Choroid plexus epithelial cell (primary cell): ENCODE measurements at places on chromosomes 4 and X.

- peak; percentile 7 for DNase-seq
These were observed 370.3 kb upstream of the SMIM31 start for GRCh38 chr4:164383358-164384220.

DNA sequence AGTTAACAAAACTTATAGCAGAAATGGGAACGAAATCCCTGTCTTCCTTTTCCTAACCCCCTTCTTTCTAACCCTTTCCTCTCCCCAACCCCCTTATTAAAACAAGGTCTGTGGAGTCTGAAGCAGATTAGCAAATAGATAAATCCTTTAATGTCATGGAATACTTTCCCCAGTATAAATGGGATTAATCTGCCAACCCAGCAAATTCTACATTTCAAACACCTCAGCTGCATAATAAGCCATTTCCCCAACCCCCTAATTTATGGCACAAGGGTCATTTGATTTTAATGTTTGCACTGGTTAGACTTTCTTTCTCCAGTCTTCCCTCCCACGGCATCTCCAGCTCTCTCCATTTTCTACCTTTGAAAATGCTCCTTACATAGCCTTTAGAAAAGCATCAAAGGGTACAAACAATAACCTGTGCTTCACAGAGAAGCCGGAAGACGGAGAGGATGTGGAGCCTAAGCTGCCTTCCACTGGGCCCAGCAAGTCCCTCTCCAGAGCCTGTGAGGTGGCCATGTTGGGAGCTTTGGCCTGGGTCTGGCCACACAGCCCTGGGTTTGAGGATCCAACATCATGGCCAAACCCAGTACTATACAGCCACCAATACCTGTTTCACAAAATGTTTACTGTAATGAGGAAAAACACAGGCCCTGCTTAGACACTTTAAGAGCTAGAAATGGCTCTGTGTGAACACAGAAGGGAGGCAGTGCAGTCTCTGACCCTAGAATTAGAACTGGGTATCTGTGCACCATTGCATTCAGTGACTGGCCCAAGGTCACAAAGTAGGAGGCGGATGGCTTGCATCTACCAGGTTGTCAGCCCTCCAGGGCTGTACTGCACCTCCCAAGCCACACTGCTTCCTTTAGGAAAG is 56.9 kb upstream of the SPRY1 start:
- no peak for DNase-seq

DNA sequence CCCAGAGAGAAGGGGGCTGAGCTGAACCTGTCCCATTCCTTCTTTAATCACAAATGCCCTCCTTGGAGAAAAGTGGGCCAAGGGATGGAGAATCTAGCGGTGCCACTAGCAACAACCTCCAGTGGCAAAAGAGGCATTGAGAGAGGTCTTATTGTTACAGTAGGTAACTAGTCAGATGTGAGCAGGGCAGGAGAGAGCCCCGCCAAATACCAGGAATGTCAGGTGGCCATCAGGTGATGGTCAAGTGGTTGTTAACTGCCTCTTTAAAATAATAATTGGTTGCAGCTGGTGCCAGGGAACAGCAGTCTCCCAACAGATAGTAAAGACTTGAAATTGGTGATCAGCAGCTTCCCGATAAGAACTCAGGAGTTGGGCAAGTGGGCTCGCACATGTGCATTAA is 116.1 kb downstream of the EVC2 start:
- DNase-seq, result no peak

DNA sequence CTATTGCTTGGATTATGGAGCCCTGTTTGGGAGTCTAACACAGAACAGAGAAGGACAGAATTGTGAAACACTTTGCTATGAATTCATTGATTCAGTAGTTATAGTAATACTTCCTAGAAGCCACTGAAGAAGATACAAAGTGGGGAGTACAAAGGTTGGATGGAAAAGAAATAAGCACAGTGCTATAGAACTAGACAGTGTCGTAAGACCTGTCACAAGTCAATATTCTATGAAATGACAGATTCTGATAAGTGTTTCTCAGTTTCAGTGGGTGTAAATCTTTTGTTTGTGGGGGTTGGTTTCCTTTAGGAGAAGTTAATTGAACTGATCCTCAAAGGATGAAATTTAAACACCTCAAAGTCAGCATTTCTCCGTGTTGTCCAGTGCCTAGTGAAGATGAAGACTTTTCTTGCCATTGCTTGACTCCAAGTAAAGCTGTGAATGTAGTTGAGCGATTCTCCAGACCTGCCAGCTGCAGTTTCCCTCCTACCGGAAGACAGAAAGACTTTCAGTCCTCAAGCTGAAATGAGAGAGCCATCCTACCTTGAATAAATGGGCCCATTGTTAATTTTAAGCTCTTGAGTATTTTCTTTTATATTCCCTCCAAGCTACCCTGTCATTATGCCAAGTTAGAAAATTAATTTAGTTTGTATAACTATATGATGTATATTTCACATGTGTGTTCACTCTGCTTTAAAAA is 7.9 kb downstream of the PDLIM5 start:
- DNase-seq, result no peak

- DNase-seq, result no peak
These were observed 2.9 kb downstream of the ASMTL start for GRCh38 chrX:1449823-1450149.

DNA sequence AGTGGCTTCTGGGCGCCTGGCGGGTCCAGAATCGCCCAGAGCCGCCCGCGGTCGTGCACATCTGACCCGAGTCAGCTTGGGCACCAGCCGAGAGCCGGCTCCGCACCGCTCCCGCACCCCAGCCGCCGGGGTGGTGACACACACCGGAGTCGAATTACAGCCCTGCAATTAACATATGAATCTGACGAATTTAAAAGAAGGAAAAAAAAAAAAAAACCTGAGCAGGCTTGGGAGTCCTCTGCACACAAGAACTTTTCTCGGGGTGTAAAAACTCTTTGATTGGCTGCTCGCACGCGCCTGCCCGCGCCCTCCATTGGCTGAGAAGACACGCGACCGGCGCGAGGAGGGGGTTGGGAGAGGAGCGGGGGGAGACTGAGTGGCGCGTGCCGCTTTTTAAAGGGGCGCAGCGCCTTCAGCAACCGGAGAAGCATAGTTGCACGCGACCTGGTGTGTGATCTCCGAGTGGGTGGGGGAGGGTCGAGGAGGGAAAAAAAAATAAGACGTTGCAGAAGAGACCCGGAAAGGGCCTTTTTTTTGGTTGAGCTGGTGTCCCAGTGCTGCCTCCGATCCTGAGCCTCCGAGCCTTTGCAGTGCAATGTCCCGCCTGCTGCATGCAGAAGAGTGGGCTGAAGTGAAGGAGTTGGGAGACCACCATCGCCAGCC is at the start of gene ATOH1:
Gene ATOH1 (plus strand): TSS at position 422 of the 663 bp plus-strand sequence. CDS start 174 bp downstream, at position 596.
- DNase-seq, result peak; percentile 4

GRCh38 chr4:75655562-75655961 is 17.6 kb downstream of the G3BP2 start:
- no peak for DNase-seq

DNA sequence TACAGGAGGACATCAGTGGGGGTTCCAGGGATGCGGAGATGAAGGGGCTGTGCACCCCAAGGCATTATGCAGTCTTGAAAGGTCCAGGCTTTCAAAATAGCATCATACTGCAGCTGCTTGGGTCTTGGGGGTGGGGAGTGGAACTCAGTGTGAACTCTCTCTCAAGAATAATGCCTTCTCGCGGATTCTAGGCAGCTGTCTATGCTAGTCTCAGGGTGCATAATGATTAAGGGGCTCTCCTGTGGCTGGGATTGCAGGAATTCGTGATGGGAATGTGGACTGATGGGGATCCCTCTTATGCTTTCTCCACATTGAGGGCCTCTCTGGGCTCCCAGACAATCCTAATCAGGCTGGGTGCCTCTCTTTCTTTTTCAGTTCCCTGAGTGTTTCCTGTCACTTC is 172.2 kb upstream of the ARHGAP24 start:
- DNase-seq, result no peak

- no peak for DNase-seq
These were observed 1068.5 kb downstream of the PCDH7 start for GRCh38 chr4:31788676-31789075.

DNA sequence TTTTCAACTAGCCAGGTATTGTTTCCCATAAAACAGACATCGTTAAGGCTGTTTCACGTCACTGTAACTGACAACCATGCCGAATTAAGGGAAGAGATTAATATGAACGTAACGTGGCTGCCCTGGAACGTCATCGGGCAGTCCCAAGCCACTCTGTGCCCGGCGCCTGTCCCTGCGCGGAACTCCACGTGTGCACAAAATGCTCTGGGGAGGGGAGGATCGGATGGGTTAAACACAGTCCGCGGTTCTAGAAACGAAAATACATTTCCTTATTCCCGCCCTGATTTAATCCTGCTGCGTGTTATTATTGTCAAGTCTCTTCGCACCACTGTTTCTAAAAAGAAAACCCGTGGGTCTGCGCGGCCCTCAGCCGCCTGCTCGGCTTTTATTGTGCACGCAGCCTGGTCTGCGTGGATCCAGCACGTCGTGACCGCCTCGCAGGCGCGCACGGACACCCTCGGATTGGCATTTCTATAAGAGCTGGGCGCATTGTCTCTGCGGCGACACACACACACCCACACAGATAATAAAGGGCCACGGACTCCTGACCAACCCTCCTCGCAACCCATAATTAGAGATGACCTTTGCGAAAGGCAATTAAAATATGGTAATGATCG is 69.6 kb upstream of the BCOR start:
- DNase-seq, result no peak

- DNase-seq, result no peak
These were observed 23.8 kb downstream of the HTRA3 start for GRCh38 chr4:8293131-8293975.

- peak; percentile 29 for DNase-seq
These were observed 15.8 kb upstream of the SLC25A4 start for GRCh38 chr4:185127021-185127925.

- DNase-seq, result no peak
These were observed 1271.0 kb downstream of the RAPGEF2 start for GRCh38 chr4:160373911-160374310.

DNA sequence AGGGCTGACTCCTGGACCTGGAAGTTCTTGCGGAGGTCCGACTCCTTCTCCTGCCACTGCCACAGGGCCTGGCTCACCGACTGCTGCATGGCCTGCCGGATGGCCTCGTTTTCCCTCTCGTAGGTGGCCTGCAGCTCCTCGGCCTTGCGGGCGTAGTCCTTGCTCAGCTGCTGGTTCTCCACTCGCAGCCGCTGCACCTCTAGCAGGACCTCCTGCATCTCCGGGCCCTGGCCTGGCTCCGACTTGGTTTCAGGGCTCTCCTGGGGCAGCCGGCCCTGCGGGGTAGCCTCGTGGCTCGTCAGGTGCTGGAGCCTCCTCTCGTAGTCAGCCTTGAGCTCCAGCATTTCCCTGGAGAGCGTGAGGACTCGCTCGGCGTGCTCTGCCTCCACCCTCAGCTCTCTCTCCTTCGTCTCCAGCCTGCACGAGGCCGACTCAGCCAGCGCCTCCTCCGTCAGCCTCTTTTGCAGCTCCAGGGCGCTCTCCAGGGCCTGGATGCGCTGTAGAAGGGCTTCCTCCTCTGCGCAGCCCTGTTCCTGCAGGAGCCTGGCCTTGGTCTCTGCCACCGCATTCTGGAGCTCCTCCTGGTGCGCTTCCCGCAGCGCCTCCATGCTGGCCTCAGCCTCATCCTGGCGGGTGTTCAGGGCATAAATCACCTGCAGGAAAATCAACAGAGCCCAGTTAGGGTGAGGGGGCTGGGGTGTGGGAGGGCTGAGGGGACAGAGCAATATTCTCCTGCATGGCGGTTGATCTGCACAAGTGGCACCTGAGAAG is 72.2 kb downstream of the FAM184B start:
- no peak for DNase-seq

- no peak for DNase-seq
These were observed 53.1 kb downstream of the RAB28 start for GRCh38 chr4:13430834-13431568.

DNA sequence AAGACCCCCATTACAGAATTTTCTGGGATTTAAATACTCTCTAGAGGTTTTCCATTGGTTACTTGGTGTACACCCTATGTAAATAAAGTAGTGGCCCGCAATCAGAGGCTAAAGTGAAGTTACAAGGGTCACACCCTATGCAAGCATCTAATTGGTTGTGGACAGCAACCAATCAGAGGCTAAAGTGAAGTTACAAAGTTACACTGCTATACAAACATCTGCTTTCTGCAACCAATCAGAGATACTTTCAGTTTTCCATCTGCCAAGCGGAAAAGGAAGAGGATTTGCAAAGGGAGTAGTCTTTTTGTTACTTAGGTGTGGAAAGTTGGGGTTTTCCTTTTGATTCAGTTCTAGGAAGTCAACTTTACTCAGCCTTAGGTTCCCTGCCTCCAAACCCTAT is 2.0 kb upstream of the ATRX start:
- DNase-seq, result peak; percentile 53

GRCh38 chr4:34181311-34181841 is 2062.9 kb downstream of the ARAP2 start:
- peak; percentile 90 for DNase-seq

- DNase-seq, result no peak
These were observed 112.7 kb downstream of the HNRNPD start for GRCh38 chr4:82261084-82261483.

DNA sequence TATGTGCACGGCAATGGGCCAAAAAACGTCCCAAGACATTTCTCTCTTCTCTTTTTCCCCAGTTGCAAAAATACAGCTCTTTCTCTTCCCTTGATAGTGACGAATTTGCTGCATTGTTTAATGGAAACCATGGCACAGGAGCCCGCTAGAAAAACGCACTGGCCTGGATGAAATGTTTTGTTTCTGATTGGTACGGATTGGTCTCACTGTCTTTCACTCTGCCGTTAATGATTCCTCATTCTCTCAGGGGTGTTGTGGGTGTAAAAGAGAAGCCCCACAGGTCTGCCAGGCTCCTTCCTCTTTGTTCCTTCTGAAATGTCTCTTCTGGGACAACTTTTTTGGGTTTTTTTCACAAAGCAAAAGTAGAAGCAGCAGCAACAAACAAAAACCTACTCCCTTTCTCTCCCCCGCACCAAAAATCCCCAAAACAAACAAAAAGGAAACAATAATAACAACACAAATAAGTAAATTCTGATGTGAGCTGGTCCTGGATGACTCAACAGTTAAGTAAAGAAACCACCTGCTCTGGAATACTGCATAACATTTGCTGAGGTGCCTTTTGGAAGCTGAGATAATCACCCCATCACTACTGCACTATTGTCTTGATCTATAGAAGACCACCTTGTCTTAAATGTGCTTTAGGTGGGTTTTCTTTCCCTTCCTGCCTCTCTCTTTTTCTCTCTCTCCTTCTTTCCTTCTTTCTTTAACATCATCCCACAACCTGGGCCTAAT is 89.8 kb downstream of the PLAC1 start:
- DNase-seq, result no peak

DNA sequence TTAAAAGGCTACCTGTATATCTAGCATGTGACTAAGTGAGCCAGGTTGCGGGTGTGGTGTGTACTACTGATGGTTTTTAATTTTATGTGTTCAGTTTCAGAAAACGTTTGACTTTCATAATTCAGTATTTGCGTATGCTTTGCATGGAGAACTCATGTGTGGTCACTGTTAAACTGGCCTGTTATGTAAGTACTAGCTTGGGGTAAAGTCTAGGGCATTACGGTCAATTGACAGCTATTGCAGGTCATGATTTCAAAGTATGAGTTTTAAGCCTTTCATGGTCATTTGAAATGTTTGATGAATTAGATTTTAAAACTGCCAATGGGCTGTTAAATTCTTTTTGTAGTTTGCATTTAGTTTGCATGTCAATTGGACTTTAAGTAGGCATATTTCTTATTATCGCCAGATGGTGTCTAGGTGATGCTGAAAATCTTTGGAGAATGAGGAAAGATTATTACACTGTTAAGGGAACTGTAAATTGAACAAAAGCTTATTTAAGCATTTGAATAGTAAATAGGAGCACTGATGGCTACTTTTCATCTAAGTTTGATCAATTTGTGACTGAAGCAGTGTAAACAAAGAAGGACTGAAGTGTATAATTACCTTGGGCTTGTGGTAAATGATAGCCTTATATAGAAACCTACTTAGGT is 563.4 kb downstream of the DACH2 start:
- DNase-seq, result no peak
